ENCODE measurements at places on chromosomes 5 and 9.

GRCh38 chr5:39717176-39717897, 292.6 kb upstream of the DAB2 start:
- DNase-seq: no peak

- DNase-seq: no peak
Measured at GRCh38 chr5:90546216-90546837, 12.3 kb upstream of the ADGRV1 start.

DNA sequence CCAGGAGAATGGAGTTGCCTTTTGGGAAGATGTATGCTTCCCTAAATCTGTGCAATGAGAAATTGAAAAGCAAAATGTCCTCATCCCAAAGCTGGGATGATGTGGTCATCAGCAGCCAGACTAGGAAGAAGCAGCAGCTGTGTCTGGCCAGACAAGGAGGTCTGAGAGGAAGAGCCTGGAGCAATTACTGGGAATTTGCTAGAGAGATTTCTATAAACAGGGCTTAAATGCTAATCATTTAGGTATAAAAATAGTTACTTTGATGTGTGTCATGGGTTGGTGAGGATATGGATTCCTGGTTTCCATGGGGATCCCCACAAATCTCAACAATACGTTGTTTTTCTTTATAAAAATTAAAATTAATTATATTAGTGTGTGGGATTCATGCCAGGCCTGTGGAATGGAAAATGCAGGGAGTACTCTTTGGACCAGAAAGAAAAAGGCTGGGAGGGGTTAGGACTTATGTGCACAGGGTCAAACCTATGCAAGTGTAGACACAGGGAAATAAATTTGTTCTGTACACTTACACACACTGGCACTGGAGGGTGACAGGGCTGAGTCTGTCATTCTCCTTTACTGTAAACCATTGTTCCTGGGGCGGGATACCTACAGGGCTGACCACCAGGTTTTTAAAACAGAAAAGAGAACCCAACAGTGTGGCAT, 58.7 kb upstream of the TRPC7 start:
- DNase-seq: no peak

- no peak for DNase-seq
Measured at GRCh38 chr5:88109818-88110217, 158.8 kb downstream of the TMEM161B start.

DNA sequence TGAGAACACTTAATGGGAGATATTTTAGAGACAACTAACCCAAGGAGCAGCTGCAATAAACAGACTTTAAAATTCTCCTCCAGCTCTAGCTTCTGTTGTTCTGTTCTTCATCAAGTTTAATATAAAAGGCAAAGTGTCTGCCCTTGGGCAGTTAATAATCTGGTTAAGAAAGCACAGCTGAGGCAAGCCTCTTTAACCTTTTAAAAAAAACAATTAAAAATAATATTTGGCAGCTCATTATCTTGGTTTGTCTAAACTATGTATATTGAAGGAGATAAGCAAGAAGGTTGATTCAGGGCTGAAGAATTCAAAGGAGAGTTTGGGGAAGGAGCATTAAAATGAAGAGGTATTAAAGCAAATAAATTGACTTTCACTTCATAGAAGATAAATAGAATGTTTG, 75.4 kb downstream of the TSSK1B start:
- DNase-seq: no peak

DNA sequence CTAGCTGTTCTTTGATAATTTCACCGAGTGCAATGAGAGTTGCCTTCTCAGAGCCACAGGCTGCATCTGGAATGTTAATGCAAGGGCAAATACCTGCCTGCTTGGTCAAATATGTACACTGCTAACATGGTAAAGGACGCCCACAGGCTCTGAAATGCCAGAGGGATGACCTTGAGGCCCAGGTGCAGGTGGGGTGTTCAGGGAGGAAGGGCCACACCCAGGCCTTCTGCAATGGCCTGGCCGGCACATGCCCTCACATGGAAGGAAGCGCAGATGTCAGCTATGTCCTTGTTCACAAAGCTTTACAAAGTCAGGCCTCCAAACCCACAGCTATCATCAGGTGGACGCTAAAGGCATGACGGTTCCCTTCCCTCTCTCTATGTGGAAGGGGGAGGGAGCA, 48.6 kb downstream of the HRH2 start:
- no peak for DNase-seq

GRCh38 chr9:124044448-124044847, 32.9 kb downstream of the LHX2 start:
- no peak for DNase-seq
